ENCODE measurements at places on chromosomes 1 and 21. TPM values are rescaled to one million over a fixed set of nuclear protein-coding genes. Genes with fewer than 3 reads are reported as not detected.

DNA sequence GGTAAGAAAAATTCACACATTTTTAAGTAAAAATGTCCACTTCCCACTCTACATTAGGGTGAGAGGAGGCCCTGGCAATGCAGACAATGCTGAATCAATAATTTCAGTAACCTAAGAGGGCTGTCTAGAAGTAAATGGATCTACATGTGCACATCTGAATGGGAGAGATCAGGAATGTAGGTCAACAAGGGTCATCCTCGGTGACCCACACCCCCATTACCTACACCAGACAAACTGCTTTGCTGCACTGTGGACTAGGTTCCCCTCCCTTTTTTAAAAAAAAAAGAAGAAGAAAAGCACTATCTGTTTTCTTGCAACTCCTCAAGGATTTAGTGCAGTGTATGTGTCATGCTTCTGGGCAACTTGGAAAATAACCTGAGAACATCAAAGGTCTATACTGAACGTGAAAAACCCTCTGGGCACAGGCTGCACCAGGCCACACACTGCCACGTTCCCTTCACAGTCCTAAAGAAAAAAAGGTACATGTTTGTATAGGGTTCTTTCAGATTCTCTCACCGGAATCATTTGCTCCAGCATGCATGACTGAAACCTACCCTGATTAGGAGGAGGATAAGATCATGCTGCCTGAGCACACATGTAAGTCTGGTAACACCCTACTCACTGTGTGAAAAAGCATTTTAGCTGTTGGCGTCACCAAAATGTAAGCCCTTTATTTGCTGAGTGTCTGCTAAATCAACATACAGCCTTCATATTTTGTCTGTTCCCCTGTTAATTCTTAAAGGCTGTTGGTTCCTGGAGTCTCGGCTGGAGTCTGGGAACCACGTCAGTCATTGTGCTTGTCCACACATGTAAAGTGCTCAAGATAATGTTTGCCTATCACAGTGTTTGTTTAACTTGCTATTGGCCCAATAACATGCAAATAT is 341.0 kb downstream of the SMYD3 start:
- no peaks in the 10 kb centered on the region for H3K27me3 ChIP-seq
- no peaks in the 10 kb centered on the region for H3K36me3 ChIP-seq
- no peaks in the 10 kb centered on the region for H3K4me1 ChIP-seq
- no peak for DNase-seq
- no peak overlapping the region for H3K27ac ChIP-seq

DNA sequence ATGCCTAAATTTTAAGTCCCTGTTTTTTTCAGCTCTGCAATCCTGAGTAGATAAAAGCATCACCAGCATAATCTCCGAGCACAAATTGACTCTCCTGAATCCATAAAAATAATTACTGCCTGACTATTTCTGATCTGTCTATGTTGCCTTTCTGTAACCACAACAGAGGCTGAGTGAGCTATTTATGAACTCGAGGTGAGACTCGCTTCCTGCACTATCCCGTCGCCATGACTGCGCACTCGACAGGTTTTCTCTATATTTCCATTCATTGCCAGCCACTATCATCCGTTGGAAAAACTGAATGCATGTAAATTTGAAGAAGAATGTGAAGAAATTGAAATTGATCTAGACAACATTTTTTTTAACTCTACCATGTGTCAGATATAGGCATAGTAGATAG is 897.2 kb downstream of the ADGRL2 start:
- no peak for DNase-seq
- no peaks in the 10 kb centered on the region for H3K36me3 ChIP-seq
- H3K27me3 ChIP-seq = no peaks in the 10 kb centered on the region
- H3K4me1 ChIP-seq = no peaks in the 10 kb centered on the region
- H3K4me3 ChIP-seq = no peak overlapping the region

LIN28A gene
- not detected for total RNA-seq

GRCh38 chr1:201542309-201543035 is 3.5 kb downstream of the NAV1 start:
- H3K36me3 ChIP-seq = no peaks in the 10 kb centered on the region
- H3K4me1 ChIP-seq = peaks cover 54% of the 10 kb centered on the region
- H3K4me3 ChIP-seq = no peak overlapping the region

DNA sequence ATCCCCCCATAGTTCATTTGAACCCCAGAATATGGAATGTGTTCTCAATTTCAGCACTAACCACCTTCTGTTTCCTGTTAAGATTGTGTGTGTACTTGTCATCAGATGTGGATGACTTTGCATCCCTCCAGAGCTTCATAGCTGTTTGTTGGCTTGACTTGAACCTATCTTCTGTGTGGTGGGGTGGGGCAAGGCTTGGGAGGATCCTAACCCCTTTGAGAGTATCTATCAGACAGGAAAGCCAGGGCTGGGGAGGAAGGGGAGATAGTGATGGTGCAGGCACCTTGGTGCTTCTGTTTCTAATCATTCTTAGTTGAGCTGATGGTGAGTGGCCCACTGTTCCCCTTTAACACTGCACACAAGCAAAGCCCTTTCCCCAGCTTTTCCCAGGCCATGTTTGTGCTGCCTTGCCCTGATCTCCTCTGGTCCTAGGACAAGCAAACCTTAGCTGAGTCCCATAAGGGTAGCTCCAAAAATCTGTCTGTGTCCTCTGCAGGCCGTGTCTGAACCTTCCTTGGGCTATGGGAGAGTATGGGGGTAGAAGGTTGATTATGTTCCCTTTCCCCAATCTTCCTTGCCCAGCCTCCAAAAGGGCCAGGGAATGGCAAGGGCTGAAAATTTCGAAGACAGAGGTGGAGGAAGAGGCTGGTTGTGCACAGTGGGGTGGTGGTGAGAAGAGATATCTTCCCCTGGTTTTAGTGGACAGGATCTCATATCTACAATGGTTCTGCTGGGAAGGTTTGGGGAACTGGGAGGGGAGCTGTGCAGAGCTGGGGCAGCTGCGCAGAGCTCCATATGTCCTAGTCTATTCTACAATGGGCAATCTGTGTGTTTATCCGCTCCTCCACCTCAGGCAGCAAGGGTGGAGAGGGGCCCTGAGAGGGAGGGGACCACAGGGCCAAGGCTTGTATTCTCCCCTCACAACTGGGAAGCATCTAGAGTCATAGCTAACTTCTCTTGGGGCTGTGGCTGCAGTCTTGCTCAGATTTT is 1.4 kb downstream of the NHLH1 start:
- H3K27me3 ChIP-seq = no peaks in the 10 kb centered on the region
- H3K27ac ChIP-seq = no peak overlapping the region
- H3K4me3 ChIP-seq = no peak overlapping the region
- no peak for DNase-seq
- no peaks in the 10 kb centered on the region for H3K4me1 ChIP-seq

DNA sequence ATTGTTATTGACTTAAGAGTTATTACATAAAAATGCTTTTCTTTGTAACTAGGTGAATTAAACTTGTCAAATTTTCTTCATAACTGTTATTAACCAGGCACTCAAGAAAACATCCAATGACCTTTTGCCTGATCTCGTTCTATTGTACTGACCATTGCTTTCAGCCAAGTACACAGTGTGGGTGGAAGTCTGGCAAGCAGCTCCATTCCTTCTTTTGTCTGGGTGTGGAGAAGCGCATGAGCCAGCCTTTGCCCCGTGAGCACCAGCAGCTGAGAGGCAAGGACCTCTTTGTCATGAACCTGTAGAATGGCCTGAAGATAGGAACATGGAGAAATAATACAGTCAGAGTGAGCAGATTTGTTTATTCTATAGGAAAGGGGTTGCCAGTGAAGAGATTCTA is 57.5 kb downstream of the IARS2 start:
- H3K4me3 ChIP-seq = no peak overlapping the region
- DNase-seq = no peak
- no peaks in the 10 kb centered on the region for H3K4me1 ChIP-seq
- no peak overlapping the region for H3K27ac ChIP-seq
- H3K36me3 ChIP-seq = peaks cover 26% of the 10 kb centered on the region

DNA sequence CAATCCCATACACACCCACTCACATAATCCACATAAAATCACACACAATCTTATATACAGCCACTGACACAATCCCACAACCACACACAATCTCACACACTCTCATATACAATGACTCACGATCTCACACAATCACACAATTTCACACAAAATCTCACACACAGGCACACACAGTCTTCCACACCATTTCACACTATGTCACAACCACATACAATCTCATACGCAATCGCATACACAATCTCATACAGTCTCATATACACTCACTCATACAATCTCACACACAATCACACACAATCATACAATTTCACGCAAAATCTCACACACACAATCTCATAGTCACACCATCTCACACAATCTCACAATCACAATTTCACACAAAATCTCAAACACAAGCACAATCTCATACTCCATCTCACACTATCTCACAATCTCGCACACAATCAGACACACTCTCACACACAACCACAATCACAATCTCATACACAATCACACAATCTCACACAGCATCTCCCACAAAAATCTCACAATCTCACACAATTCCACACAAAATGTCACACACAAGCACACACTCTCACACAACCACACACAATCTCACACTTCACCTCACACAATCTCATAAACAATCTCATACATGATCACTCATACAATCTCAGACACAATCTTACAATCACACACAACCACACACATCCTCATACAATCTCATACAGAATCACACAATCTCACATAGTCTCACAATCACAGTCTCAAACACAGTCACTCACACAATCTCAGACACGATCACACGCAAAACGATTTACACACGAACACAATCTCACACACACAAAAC is 18.5 kb downstream of the CASZ1 start:
- H3K4me1 ChIP-seq = no peaks in the 10 kb centered on the region
- H3K36me3 ChIP-seq = no peaks in the 10 kb centered on the region
- no peak overlapping the region for H3K27ac ChIP-seq
- DNase-seq = no peak

MFAP2 gene
- total RNA-seq = 4.7 TPM

DNA sequence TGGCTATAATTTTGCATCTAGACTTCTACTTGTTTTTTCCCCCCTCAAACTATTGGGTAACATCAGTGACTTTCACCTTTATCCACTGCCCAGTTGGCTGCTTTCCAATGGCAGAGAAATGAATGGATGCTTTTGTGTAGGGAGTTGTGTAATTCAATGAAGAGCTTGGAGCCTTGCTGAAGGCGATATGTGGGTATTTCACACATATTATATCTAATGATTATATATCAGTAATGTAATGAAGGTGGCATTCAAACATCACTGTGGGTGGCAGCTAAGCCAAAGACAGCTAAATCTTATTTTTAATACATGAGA is 81.2 kb downstream of the TGFB2 start:
- no peak for DNase-seq
- H3K27ac ChIP-seq = no peak overlapping the region
- H3K4me3 ChIP-seq = no peak overlapping the region
- H3K4me1 ChIP-seq = no peaks in the 10 kb centered on the region

GRCh38 chr1:228837817-228838716 is 102.8 kb downstream of the RHOU start:
- H3K27ac ChIP-seq = peak overlapping the region; percentile 78
- no peaks in the 10 kb centered on the region for H3K27me3 ChIP-seq
- peaks cover 10% of the 10 kb centered on the region for H3K4me1 ChIP-seq
- DNase-seq = peak; percentile 86
- H3K36me3 ChIP-seq = no peaks in the 10 kb centered on the region
- no peak overlapping the region for H3K4me3 ChIP-seq

FAM76A gene
- 15.4 TPM for total RNA-seq

DNA sequence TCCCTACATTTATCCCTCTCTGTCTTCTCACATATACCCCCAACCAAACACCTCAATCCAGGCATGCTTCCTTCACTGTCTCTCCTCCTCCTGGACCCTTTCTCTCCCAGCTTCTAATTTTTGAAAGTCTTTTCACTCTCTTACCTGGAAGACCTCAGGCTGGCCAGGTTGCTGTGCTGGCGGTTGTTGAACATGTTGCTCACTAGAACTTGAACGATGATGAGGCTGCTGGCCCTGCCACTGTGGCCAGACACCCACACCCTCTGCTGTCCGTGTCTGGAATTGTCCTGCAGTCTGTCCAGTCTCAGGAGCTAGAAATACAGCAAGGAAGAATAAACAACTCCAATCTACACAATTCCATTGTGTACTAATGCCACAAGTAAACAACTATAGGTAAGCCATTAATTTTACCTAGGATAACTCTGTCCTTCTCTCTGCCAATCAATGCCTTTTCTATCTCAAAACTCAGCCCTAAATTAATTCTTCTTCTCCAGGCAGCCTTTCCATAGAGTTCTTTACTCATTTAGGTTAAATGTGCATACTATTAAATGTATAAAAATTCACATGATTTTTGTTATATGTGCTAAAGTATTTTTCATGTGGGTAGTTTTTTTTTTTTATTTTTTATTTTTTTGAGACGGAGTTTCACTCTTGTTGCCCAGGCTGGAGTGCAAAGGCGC is 5.1 kb upstream of the CTSK start:
- no peak overlapping the region for H3K4me3 ChIP-seq
- no peaks in the 10 kb centered on the region for H3K4me1 ChIP-seq
- H3K27ac ChIP-seq = no peak overlapping the region

DNA sequence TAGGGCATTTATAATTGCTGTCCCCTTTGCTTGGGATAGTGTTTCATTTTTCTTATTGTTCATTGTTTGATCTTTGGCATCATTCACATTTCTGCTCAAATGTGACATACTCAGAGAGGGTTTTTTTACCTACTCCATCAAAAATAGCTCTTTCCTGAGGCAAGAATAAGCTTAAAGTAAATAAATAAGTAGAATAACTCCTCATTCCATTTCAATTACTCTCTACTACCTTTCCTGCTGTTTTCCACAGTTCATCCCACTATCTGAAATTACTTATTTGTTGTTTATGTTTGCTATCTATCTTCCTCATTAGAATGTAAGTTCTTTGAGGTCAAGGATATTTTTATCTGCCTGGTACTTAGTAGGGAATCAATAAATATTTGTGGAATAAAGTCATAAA is 119.9 kb downstream of the LRRC40 start:
- no peaks in the 10 kb centered on the region for H3K27me3 ChIP-seq
- no peaks in the 10 kb centered on the region for H3K4me1 ChIP-seq
- H3K4me3 ChIP-seq = no peak overlapping the region
- DNase-seq = no peak
- no peak overlapping the region for H3K27ac ChIP-seq

DNA sequence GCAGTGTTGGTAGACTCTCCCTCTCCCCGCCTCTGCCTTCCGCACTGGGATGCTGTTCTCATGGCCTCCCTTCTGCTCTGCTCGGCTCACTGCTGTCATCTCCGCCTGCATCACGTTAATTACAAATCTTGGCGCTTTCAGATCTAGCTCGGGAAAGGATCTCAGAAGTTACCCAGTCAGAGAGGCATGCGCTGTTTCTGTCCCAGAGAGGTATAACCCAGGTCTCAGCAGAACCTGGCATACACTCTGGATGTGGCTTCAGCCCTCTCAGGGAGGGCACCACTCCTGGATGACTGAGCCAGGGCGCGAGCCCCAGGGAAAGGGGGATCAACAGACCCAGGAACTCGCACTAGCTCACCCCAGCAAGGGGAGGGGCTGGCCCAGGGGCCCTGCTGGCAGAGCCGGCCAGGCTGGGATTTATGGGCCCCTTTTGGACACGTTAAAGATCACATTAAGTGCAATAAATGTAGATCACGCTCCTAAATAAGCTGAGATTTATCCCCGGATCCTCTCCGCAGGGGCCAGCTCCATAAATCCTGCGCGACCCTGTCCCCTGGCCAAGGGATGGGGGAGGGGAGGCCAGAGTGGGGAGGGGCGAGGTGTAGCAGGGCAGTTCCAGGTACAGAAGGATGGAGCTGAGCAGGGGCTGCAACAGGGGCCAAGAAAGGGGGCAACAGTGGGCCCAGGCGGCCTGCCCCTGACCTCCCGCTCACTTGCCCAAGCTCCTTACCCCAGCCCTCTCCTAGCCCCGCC is 101.3 kb upstream of the ZBTB40 start:
- H3K27me3 ChIP-seq = peaks cover 16% of the 10 kb centered on the region
- H3K36me3 ChIP-seq = no peaks in the 10 kb centered on the region
- H3K27ac ChIP-seq = no peak overlapping the region
- no peak overlapping the region for H3K4me3 ChIP-seq
